ENCODE measurements at places on chromosomes 7 and 10. TPM values are rescaled to one million over a fixed set of nuclear protein-coding genes. Genes with fewer than 3 reads are reported as not detected.
A peak's percentile ranks its signal among the peaks of the same experiment; 100 is the strongest.

CAMK1D gene
- total RNA-seq: 5.6 TPM

DNA sequence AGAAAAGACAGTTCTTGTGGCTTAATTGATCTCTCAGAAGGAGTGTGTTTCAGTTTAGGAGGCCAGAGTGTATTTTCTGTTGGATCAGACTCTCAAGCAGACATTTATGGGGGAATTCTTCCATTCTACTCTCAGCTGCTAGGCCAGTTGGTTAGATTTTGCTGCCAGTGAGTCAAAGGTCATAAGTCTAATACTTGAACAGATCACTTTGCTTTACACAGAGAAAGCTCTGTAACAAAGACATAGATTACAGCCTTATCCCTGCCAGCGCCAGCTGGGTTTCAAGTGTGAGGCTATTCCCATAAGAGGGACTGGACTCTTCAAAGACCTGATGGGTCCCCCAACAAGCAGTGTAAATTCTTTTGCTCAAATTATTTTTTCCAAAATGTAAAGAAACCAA, 145.6 kb upstream of the SEMA3C start:
- no peak for DNase-seq

GRCh38 chr7:88153378-88153777, 66.5 kb downstream of the SRI start:
- DNase-seq: no peak

GRCh38 chr7:68269405-68269804, 1272.8 kb downstream of the TYW1 start:
- DNase-seq: no peak

PAPSS2 gene
- 0.07 TPM for total RNA-seq

DNA sequence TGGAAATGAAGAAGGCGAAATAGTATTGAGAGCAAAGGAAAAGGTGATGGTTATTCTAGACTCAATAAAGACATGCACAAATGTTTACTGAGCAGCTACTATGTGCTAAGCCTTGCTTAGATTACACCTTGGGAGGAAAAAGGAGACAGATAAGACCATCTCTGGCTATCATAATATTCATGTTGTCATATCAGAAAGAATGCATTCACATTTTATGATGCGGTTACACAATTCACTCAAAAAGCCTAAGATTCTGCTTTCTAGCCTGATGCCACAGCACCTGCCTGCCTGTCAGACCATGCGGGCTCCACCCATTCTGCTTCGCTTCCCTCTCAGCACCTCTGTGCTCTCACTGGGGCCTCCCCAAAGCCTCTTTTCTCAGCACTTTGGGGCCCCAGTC, 100.9 kb downstream of the JCAD start:
- no peak for DNase-seq

CASD1 gene
- 13.4 TPM for total RNA-seq

GRCh38 chr7:7956531-7957128, 12.0 kb upstream of the GLCCI1 start:
- no peak for DNase-seq

DNA sequence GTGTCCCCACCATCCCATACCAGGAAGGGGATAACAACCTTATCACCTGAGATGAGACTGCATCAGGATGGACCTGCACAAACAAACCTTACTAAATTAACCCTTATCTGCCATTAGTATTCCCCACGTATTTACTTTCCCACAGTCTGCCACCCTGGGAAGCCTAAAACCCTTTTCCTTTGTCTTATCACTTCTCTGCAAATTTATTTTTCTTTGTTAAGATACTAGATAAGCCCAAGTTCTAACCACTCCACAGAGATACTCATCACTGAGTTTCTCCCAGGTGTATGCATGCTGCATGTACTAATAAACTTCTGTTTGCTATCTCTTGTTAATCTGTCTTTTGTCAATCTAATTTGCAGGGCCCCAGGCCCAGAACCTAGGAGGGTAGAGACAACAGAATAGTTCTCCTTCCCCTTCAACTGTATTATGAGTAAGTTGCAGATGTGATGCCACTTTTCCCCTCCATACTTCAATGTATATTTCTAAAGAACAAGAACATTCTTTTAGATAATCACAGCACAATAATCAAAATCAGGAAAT, 66.0 kb downstream of the ELMO1 start:
- DNase-seq: no peak

- DNase-seq: no peak
Observed at GRCh38 chr7:37491919-37492694, 43.4 kb upstream of the ELMO1 start.

GRCh38 chr10:11401264-11402235, 209.9 kb downstream of the USP6NL start:
- DNase-seq: peak; percentile 67

DNA sequence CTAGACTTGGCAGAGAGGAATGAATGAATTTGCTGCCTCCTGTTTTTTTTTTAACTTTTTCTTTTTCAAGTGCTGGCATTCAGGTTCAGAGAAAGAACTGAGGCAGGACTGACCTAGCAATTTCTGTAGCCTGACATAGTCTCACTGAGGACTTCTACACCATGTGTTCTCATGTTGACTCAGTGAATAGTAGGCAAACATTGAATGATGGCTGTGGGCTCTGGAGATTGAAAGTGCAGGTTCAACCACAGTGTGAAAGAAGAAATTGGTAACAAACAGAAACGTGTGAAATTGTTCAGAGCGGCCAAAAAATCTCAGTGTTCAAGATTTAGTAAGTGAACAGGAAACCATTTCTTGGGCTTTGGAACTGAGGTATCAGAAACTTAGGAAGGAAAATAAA, 322.4 kb upstream of the GHITM start:
- no peak for DNase-seq

CPA1 gene
- total RNA-seq: not detected

DNA sequence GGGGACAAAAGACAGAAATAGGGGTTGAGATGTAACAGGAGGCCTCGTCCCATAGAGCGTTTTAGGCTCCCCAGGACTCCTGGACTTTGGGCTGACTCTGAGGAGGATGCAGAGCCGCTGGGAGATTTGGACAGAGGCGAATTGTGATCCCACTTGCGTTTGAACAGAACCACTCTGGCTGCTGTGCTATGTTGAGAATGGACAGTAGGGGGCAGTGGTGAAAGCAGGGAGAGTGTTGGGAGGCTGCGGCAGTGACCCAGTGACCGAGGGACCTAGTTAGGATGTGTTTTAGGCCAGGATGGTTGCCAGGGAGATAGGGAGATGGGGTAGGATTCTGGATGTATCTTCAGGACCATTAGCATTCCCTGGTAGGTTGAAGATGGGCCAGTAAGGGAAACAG, 271.6 kb downstream of the CCDC3 start:
- DNase-seq: no peak

DNA sequence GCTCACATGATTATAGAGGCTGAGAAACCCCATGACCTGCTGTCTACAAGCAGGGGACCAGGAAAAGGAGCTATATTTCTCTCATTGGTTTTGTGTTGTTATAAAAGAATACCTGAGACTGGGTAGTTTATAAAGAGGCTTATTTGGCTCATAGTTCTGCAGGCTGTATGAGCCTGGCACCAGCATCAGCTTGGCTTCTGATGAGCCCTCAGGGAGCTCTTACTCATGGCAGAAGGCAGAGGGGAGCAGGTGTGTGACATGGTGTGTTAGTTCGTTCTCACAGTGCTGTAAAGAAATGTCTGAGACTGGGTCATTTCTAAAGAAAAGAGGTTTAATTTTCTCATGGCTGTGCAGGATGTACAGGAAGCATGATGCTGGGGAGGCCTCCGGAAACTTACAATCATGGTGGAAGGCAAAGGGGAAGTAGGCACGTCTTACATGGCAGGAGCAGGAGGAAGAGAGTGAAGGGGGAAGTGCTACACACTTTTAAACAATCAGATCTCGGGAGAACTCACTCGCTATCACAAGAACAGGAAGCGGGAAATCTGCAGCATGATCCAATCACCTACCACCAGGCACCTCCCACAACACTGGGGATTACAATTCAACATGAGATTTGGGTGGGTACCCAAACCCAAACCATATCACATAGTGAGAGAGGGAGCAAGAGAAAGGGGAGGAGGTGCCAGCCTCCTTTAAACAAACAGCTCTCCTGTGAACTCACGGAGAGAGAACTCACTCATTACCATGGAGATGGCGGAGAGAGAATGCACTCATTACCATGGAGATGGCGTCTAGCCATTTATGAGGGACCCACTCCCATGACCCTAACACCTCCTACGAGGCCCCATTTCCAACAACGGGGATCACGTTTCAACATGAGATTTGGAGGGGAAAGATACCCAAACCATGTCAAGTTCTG, 133.4 kb downstream of the JCAD start:
- no peak for DNase-seq

PTF1A gene
- total RNA-seq: not detected

IDI2 gene
- total RNA-seq: not detected

DNA sequence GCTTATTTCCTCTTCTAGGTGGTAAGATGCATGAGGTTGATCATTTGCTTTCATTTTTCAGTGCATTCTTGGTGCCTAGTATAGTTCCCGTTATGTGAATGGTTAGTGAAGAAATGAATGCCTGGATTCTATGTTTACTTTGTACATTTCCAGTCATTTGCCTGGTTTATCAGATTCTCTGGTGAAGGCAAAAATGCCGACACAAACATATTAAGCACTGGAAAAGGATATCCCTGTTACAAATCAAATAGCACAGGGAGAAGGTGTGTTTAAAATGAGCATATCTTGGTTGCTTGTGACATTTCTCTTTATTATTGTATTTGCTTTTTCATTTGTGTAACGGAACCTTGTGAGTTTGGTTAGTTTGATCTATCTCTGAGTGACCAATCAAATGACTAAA, 211.3 kb downstream of the MBL2 start:
- no peak for DNase-seq

DNA sequence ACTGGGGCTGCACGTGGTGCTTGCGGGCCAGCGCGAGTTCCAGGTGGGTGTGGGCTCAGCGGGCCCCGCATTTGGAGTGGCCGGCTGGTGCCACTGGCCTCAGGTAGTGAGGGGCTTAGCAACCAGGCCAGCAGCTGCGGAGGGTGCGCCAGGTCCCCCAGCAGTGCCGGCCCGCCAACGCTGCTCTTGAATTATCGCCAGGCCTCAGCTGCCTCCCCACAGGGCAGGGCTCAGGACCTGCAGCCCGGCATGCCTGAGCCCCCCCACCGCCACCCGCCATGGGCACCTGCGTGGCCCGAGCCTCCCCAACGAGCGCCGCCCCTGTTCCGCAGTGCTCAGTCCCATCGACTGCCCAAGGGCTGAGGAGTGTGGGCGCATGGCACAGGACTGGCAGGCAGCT, 185.4 kb downstream of the TPK1 start:
- DNase-seq: no peak

DNA sequence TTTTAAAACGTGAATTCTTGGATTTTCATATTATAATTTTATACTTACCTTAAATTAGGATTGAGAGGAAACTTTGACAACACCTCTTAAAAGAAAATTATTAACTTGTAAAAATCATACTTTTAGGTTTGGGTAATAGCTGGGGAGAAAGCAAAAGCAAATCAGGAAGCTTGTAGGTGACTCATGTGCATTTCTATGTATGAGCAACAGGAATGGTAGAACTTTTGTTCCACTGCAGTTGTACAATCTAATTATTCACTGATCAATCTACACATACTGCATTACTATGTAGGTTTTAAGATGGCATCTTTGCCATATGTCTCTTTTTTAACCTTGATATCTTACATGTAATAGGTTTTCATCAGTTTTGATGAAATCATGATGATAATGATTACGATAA, 223.2 kb downstream of the PRKG1 start:
- no peak for DNase-seq

GRCh38 chr7:129069021-129069420, 14.1 kb upstream of the TNPO3 start:
- no peak for DNase-seq

CALML5 gene
- not detected for total RNA-seq

AP5Z1 gene
- total RNA-seq: 44.4 TPM

SEMA3D gene
- 0.64 TPM for total RNA-seq

CYP2W1 gene
- not detected for total RNA-seq

DNA sequence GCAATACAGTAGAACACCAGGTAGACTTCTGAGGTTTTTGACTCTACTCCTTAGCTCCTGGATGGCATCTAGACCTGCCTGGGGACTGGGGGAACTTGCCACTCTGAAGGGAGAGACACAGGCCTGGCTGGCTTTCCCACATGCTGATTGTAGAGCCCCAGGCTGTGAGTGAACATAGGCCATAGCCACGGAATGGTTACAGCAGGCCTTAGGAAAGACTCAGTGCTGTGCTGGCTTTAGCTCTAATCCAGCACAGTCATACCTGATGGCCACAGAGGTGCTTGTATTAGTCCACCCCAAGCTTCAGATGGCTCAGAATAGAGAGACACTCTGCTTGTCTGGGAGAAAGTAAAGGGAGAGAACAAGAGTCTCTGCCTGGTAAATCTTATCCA, 35.0 kb upstream of the ARHGAP12 start:
- no peak for DNase-seq

GRCh38 chr7:16975712-16976111, 93.9 kb upstream of the AGR3 start:
- DNase-seq: no peak

- no peak for DNase-seq
Observed at GRCh38 chr7:120436487-120437060, 163.6 kb downstream of the KCND2 start.

ELMO1 gene
- total RNA-seq: 121 TPM

DNA sequence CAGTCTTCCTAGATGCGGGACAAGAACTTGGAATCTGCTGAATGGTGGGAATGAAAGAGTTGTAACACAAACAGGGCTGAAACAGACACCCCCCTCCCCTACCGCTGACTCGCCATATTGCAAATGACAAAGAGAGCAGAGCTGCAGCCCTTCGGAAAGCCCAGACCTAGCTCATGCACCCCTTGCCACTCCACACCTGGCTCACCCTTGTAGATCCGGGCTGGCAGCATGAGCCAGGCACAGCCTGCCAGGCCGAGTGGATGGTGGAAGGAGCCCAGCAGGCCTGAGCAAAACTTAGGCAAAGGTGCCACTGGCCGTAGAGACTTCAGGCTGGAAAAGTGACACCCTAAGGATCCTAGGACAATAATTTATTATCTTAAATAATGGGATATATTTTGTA, 237.4 kb upstream of the SEMA3D start:
- no peak for DNase-seq

- no peak for DNase-seq
Observed at GRCh38 chr7:27453702-27454405, 208.8 kb downstream of the HIBADH start.

ACBD7 gene
- total RNA-seq: 1.3 TPM
